ENCODE measurements at places on chromosomes 12 and 14. TPM values are rescaled to one million over a fixed set of nuclear protein-coding genes. Genes with fewer than 3 reads are reported as not detected.

The CLECL1 gene
- not detected for total RNA-seq

The RNF10 gene
- total RNA-seq = 144 TPM

The LRFN5 gene
- total RNA-seq = 1.5 TPM

The CLEC2A gene
- not detected for total RNA-seq

The NXPH4 gene
- not detected for total RNA-seq

The ACOT2 gene
- 8.0 TPM for total RNA-seq

The CLEC9A gene
- not detected for total RNA-seq

GRCh38 chr12:12691549-12691948 is 4.4 kb downstream of the GPR19 start:
- DNase-seq = no peak

GRCh38 chr12:61365001-61365400 is 895.2 kb upstream of the USP15 start:
- DNase-seq = no peak

- no peak for DNase-seq
These were observed 15.3 kb upstream of the KRT80 start for GRCh38 chr12:52207106-52207505.

- DNase-seq = no peak
These were observed 2.4 kb downstream of the AMN start for GRCh38 chr14:102924632-102925588.

GRCh38 chr14:99786511-99786989 is 6.7 kb upstream of the EML1 start:
- no peak for DNase-seq

- no peak for DNase-seq
These were observed 38.7 kb upstream of the TBX5 start for GRCh38 chr12:114444422-114445279.

GRCh38 chr14:68011406-68012028 is 191.9 kb downstream of the RAD51B start:
- no peak for DNase-seq

- no peak for DNase-seq
These were observed 62.7 kb downstream of the TTC6 start for GRCh38 chr14:37658156-37658555.

GRCh38 chr14:91889477-91890211 is 22.3 kb upstream of the TC2N start:
- DNase-seq = peak; percentile 76

DNA sequence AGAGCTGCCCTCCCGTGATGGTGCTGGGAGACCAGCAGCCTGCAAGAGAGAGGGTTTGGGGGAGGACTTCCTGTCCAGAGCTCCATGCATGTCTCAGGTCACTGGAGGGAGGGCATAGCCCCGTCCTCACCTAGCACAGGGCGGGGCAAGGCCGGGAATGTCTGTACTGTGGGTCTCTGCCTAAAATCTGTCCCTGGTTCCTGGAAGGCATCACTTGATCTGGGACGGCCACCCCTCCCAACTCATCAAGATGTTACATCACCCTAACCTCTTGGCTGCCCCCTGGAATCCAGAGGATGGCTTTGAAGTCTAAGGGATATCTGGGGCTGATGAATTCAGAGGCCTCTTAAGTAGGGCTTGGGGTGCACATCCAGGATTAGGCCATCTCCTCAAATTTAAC is 37.0 kb upstream of the MEG3 start:
- no peak for DNase-seq

DNA sequence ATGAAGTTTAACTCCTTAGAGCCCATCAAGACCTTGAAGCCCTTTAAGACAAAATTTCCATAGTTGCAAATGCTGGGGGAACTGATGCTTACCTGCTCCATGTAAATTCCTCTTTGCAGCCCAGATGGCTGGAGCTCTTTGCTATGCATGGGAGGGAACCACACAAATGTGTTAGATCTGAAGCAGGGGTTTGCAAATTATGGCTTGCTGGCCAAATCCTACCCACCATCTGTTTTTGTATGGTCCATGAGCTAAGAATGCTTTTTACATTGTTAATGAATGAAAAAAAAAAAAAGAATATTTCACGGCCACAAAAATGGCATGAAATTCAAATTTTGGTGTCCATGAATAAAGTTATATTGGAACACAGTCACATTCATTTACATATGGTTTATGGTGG is 74.6 kb downstream of the GCH1 start:
- no peak for DNase-seq

DNA sequence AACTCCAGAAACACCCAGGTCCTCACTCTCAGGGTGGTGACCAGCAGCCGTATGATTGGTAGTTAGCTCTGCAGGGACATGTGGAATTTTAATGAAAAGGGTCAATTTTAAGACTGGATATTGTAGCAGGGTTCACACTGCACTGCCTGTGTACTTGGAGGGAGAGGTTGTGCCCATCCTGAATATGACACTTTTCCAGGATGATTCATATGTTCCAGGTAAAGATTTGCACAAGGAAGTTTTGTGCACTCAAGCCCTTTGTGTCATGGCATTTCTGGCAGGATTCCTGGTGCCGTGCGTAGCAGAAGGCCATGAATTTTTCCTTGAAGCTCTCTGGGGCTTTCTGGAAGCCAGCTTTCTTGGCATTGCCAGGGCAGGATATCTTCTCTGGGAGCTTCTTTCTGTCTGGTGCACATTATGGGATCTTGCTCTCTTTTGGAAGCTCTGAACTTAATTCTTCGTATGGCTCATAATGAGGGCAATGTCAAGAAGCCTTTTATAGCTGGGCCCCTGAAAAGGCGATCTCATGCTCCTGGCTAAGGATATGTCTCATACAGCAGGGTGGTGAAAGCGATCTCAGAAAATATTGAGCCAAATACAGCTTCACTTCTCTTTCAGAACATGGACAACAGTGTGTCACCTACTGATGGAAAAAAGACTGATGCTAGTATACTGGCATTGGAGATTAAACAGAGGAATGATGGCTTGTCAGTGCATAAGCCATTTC is 1133.9 kb downstream of the AACS start:
- DNase-seq = no peak

GRCh38 chr12:58811346-58811745 is 109.0 kb downstream of the LRIG3 start:
- DNase-seq = no peak

GRCh38 chr14:35747379-35747778 is 61.7 kb downstream of the RALGAPA1 start:
- DNase-seq = no peak
